ENCODE measurements at places on chromosomes 13 and 19.

- DNase-seq = no peak
Observed at GRCh38 chr19:16614941-16615340, 13.1 kb downstream of the MED26 start.

- DNase-seq = no peak
Observed at GRCh38 chr19:51441410-51442390, 16.6 kb downstream of the SIGLEC8 start.

- DNase-seq = no peak
Observed at GRCh38 chr13:94481941-94482340, 2.5 kb upstream of the DCT start.

GRCh38 chr13:112954488-112955270 is 14.3 kb upstream of the MCF2L start:
- no peak for DNase-seq

- DNase-seq = no peak
Observed at GRCh38 chr19:56671613-56671994, at the start of gene ZNF835. Gene ZNF835, minus strand, starts transcription at chr19:56671757. Its CDS starts 6,559 bp downstream, at chr19:56665198.

- DNase-seq = no peak
Observed at GRCh38 chr13:103895835-103896531, 829.8 kb upstream of the SLC10A2 start.

DNA sequence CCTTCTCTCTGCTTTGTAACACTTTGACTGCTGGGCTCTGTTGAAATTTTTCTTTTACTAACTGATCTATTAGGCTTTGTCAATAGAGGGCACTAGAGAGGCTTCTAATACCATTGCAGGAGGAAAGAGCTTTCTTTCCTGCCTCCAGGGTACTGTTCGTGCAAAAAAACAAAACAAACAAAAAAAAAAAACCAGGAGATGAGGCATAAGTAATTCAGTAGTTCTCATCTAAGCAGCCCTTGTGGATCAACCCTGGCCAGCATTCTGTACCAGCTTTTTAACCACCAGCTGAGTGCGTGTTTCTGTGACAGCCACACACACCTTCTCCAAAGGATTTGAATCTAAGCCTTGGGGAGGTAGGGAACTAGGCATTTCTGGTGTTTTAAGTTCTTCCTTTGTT is 1707.6 kb upstream of the SLC10A2 start:
- no peak for DNase-seq

DNA sequence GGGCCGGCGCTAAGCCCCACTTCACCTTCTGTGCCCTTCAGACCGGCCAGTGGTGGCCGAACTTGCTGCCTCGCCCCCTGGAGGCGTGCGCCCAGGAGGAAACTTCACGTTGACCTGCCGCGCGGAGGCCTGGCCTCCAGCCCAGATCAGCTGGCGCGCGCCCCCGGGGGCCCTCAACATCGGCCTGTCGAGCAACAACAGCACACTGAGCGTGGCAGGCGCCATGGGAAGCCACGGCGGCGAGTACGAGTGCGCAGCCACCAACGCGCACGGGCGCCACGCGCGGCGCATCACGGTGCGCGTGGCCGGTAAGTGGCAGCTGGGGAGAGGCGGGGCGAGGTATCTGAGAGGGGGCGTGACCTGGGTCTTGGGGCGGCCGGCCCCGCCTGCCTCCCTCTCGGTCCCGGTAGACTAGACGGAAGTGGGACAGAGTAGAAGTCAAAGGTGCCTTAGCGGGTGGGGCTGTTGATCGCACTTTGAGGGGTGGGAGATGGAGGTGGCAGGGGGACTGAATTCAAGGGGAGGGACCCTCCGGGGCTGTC is 5.6 kb downstream of the ICAM5 start:
- DNase-seq = no peak

GRCh38 chr19:33450689-33451088 is 70.9 kb downstream of the PEPD start:
- no peak for DNase-seq

GRCh38 chr13:112141643-112142400 is 74.9 kb downstream of the SOX1 start:
- no peak for DNase-seq
